ENCODE measurements at places on chromosomes 1 and 21. TPM values are rescaled to one million over a fixed set of nuclear protein-coding genes. Genes with fewer than 3 reads are reported as not detected.
A peak's percentile ranks its signal among the peaks of the same experiment; 100 is the strongest.

- DNase-seq = peak; percentile 73
Observed at GRCh38 chr1:212651521-212651920, 43.0 kb downstream of the ATF3 start.

GRCh38 chr1:50591598-50591997 is 168.4 kb upstream of the DMRTA2 start:
- no peak for DNase-seq

GRCh38 chr1:161733526-161733925 is 12.2 kb downstream of the FCRLB start:
- peak; percentile 87 for DNase-seq

The S100A9 gene
- not detected for total RNA-seq

GRCh38 chr1:31387612-31388011 is 14.7 kb upstream of the FABP3 start:
- DNase-seq = no peak

The NPHS2 gene
- not detected for total RNA-seq

DNA sequence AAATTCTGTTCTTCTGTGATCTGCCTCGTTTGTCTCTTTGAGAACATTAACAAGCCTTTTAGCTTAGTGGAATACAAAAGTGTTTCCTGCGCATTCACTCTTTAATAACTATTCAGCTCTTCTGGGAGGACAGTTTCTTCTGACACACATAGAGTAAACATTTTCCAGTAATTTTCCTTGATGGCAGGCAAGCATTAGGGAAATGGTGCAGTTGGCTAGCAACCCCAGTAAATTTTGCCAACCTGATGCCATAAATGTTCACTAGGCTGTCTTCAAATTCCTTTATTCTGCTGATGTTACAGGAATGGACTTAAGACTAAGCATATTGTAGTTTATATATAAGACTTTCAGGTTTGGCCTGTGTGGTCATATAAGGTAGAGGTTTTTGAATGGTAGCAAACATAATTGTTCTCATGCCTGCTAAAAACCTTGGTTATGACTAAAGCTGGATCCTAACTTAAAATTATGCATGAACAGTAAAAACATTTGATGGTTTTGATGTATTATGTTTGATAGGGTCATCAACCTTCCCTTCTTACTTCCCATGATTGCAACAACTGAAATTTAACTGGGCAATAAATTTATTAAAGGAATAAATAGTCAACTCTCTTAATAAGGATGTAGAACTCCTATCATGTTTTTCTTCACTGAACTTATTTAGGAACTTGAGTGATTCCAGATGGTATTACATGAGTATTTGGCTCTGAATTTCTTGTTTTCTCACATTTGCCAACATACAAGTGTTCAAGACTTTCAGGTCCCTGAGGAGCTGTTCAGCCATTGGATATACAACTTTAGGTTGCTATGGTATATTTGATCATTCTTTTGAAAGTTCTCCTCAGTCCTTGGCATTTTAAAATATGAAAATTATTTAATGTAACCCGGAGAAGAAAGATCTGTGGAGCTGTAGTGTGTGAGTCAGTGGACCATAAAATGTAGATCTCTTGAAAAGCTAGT is 223.4 kb downstream of the FMN2 start:
- no peak for DNase-seq

- DNase-seq = no peak
Observed at GRCh38 chr1:51301844-51302162, 28.6 kb downstream of the TTC39A start.

GRCh38 chr1:59122527-59122926 is 174.4 kb upstream of the FGGY start:
- DNase-seq = peak; percentile 47

The IGFN1 gene
- not detected for total RNA-seq

The AMIGO1 gene
- total RNA-seq = 1.1 TPM

GRCh38 chr1:160244209-160244608 is 18.1 kb downstream of the DCAF8 start:
- DNase-seq = no peak

The KRTAP21-2 gene
- total RNA-seq = not detected

- DNase-seq = no peak
Observed at GRCh38 chr1:40627987-40628902, 37.2 kb downstream of the RIMS3 start.

DNA sequence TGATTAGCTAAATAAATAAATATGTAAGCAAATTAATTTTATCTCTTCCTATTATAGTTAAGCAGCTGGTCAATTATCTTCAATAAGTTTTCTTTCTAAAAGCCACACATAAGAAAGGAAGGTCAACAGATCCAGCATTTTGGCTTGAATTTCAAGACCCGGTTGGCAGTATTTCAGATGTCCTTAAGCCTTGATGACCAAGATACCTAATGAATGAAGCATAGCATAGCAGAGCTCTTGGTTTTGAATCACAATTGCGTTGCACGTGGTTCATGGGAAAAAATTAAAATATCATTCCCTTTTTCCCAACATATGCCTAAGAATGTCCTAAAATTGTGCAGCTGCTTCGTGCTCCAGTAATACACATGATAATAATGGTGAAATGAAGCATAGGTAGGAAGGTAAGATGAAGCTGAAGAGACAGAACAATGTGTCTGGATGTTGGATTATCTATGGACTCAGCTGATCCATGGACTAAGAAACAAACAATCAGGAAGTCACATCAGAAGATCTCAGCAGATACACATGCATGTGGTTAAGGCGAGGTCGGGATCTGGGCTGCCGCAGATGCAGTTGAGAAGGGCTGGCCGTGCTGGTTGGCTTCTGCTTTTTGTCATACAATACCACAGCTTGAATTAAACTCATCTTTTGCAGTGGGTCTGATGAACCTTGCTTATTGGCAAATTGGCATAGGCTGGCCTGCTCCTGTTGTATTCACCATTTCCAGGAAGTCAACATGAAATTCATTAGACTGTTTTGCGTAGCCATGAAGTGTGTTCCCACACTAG is 284.9 kb upstream of the RUNX1 start:
- DNase-seq = no peak

The PANK4 gene
- total RNA-seq = 18.0 TPM

DNA sequence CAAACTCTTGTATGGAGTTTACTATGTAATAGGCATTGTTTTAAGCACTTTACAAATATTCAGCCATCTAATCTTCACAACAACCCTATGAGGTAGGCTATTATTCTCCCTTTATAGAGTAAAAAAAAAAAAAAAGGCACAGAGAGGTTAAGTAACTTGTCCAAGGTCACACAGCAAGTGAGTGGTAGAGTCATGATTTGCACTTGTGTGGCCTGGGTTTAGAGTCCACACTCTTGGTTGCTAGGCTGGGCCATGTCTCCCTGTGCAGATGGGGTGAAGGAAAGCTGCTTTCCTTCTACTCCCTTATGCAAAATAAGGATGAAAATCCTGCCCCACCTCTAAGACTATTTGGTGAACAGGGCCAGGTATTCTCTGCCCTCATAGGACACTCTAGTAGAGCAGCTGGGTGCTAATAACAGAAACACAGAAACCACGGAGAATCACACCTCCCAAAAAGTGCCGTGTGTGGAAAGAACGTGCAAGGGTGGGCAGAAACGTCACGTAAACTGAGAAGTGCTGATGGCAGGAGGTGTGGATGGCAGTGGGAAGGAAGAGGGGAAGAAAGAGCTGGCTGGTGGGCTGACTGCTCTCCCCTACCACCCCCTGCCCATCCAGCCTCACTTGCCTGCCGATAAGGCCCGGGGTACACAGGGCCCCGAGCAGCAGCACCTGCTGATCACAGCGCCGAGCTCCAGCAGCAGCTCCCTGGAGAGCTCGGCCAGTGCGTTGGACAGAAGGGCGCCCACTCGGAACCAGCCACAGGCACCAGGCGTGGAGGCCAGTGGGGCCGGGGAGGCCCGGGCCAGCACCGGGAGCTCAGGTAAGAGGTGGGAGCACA is 28.3 kb upstream of the VPS13D start:
- DNase-seq = no peak

GRCh38 chr21:25506887-25507286 is 100.4 kb downstream of the MRPL39 start:
- no peak for DNase-seq

Measured in M059J (cell line).